ENCODE measurements at places on chromosomes 11 and 22. TPM values are rescaled to one million over a fixed set of nuclear protein-coding genes. Genes with fewer than 3 reads are reported as not detected.

PGR gene
- 0.07 TPM for total RNA-seq

C22orf31 gene
- total RNA-seq = not detected

MN1 gene
- 0.42 TPM for total RNA-seq

OR9I1 gene
- not detected for total RNA-seq

ANO5 gene
- 4.7 TPM for total RNA-seq

ZNF408 gene
- total RNA-seq = 6.2 TPM

PLEKHB1 gene
- 0.42 TPM for total RNA-seq

BIK gene
- total RNA-seq = 0.46 TPM

OR2D2 gene
- 0.18 TPM for total RNA-seq

DNA sequence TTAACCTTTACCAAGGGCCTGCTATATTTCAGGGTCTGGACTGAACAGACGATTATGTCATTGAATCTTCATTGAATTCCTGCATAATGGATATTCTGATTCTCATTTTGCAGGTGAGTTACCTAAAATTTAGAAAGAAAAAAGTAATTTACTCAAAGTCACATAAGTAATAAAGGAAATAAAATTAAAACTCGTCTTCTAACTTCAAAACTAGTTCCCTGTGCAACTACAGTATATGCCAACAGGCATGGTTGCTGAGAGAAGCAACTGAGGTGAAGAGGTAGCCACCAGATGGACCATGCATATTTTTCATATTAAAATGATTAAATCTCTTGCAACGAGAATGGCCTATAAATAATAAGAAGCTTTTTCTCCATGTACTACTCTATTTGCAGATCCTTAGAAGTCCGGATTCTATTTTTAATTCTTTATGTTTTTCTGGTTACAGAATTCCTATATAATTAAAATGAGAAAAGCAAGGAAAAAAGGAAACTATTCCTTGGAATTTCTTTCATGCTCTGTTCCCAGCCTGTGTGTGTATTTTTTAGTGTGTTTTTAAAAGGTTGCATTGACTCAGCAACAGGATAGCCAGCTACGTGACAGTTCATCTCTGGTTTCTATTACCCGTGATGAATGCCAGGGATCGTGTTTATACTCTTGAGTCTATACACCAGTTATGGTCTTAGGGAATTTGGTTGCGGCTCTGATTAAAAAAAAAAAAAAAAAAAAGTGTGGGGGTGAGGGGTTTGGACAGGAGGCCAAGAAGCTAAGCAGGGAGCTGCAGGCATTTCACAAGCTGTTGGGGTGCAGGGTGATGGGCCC is 186.8 kb downstream of the ETS1 start:
- no peak for DNase-seq

GRCh38 chr11:108733479-108734116 is 68.7 kb downstream of the DDX10 start:
- DNase-seq = peak; percentile 11

GRCh38 chr22:42317691-42318547 is 47.5 kb upstream of the TCF20 start:
- DNase-seq = no peak

DNA sequence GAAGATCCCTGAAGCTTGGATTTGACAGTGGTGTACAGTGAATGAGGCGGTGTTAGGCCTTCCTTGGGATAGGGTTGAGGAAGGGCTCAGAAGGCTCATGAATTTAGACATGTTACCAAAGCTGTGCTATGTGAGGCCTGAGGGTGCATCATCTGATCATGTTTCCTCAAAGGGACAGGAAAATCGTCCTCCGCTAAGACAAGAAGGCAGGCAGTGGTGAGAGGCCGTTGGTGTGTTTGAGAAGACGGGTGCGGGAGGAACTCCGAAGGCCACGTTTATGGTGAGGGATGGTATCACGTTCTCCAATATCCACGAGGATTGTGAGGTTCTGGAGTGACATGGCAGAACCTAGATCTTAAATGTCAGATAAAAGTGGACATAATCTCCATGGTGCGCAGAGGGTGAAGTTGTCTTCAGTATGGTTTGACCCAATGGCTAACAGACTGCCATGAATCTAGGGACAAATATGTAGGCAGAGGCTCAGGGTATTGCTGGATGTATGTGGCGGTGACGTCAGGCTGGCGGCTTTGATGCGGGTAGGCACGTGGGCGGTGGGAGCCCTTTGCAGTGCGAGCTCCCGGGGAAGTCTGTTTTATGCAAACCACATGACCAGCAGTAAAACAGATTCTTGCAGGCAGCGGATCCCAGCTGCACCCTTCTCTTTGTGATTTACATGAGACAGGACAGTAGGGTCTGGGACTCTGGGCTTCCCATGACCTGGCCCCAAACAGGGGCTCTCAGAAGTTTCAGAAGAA is 242.3 kb upstream of the B3GAT1 start:
- DNase-seq = no peak

- DNase-seq = no peak
Measured at GRCh38 chr11:44580701-44581100, 15.2 kb downstream of the CD82 start.

DNA sequence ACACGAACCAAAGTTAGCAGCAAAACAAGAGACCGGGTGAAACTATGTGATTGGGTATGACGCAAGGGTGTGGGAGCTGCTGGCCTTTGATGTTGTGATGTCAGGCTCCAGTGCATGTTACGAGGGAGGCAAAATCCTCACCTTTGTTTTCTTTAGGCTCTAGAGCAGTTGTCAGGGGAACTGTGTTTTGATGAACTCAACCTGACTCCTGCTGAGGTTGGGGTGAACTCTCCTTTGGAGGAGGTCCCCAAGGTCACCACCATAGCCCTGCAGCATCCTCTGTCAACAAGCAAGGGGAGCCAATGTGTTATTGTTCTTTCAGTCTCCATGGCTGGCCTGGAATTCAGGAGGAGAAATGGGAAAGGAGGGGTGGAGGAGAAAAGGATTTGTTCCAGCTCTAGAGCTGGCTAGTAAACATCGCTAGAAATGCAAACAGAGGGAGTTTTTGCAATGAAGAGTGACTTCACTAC is 33.8 kb downstream of the RASSF10 start:
- DNase-seq = no peak

GRCh38 chr22:50268655-50269113 is 1.5 kb downstream of the MAPK11 start:
- DNase-seq = no peak

DNA sequence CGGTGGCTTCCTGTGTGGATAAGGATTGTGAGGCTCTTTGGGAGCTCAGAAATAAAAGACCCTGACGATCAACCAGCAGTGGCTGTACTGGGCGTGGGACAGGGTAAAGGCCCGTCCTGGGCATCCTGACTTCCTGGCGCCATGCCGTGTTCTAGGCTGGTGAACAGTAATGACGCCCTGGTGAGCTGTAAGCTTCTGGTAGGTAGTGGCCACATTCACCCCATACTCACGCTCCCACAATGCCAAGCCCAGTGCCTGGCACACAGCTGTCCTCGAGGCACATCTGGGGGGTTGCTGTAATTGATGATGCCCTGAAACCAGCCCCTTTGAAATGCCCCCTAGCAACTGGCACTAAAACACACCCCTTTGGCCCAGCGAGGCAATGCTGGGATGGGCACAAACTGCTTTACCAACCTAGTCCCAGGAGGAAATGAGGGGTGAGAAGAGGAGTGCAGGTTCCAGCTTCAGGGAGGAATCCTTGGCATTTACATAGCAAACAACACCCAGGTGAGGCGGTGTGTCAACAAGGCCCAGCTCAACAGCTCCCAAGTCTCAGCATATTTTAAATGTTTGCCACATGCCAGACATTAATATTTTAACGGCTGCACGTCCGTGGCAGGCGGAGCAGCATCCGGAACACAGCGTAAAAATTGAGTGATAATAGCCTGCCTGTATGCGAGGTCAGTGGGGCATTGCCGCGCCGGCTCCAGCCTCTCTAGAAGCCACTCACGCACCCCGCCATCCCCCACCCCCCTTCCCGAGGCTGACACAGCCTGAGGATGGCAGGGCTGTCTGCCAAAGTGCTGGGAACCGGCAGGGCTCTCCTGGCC is 79.3 kb downstream of the DSCAML1 start:
- no peak for DNase-seq

DNA sequence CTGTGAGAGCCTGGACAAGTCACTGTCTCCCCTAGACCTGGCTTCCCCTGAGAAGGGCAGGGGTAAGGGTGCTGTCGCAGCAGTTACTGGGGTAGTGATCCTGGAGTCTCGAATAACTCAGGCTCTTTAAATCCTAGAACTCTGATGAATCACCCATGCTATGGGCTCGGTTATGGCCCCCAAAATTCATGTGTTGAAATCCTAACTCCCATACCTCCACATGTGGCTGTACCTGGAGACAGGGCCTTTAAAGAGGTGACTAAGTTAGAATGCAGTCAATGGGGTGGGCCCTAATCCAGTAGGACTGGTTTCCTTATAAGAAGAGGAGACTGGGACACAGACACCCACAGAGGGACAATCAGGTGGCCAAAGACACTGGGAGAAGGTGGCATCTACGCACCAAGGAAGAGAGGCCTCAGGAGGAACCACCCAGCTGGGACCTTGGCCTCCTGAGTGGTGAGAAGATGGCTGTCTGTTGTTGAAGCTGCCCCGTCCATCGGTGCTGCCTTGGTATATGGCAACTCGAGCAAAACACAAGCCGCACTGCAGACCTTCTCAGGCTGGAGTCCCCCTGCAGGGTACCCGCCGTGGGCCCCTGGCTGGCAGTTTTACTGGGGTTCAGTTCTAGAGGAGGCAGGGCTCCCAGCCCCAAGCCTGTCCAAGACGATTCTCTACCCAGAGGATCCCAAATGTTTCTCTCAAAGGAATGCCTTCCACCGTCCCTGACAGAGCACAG is 48.8 kb upstream of the SHISAL1 start:
- no peak for DNase-seq

DNA sequence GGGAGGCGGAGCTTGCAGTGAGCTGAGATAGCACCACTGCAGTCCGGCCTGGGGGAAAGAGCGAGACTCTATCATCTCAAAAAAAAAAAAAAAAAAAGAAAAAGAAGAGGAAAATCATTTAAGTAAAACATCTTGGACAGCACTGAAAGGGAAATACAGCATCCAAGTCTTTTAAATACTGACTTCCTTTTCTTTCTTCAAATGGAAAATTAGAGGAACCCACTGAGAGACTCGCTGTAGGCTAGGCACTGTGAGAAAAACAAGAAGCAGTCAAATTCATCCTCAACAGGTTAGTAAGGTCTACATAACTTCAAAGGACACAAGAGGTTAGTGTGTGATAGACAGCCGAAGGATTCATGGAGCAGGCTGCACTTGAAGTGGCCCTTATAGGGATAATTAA is 243.7 kb downstream of the BLID start:
- DNase-seq = no peak

GRCh38 chr22:24224468-24224867 is 20.4 kb downstream of the GGT5 start:
- no peak for DNase-seq

GRCh38 chr22:32842486-32842885 is 41.0 kb downstream of the TIMP3 start:
- no peak for DNase-seq

GRCh38 chr11:1916132-1916985 is 3.1 kb upstream of the TNNT3 start:
- DNase-seq = no peak

DNA sequence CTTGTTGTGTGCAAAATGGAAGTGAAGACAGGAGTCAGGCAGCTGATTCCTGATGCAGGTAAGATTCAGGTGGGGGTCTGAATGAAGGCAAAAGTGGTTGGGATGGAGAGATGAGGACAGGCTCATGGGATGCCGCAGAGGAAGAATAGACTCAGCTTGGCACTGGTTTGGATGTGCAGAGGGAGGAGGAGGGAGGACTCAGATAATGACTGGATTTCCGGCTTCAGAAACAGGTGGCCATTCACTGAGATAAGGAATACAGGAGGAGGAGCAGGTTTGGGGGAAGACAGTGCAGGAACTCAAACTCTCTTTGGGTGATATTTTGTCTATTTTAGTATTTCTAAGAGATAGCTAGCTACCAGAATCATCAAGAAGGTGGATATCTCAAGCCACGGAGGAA is 19.2 kb downstream of the RASSF10 start:
- DNase-seq = no peak

Measured in pulmonary artery endothelial cell (primary cell).